ENCODE measurements at places on chromosomes 5 and 9.
A peak's percentile ranks its signal among the peaks of the same experiment; 100 is the strongest.

GRCh38 chr5:77776554-77777206 is 541 bp upstream of the TBCA start:
- no peak for DNase-seq

- peak; percentile 15 for DNase-seq
These were observed 51.9 kb upstream of the ZSWIM6 start for GRCh38 chr5:61280205-61280604.

DNA sequence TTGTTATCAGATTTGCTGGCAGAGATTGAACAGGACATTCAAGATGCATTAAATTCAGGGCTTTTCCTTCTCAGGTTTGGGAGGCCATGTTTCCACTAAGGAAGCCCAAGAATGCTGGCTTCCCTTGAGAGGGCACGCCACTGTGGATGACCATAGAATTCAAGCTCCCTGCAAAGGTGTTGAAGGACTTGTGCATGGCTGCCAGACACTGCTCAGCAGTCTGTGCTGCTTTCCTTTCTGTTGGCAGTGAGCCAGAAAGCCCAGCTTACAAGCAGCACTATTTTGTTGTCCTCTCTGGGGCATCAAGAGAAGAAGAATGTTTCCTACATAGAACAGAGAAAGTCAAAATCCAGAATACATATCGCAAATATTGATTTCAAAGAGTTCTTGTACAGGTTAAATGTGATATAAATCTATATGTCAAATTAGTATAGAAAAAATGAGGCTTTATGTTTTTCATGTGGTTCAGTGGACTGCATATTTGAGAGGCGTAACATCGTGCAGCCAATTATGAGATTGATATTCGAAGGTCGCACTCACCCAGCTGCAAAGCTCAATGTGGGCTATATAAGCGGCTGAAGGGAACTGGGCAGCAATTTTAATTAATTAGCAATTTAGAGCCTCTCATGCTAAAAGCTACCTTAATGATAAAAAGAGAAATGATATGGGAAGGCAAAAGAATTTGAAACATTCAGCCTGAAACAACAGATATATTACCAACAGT is 103.1 kb upstream of the ISL1 start:
- DNase-seq: no peak

DNA sequence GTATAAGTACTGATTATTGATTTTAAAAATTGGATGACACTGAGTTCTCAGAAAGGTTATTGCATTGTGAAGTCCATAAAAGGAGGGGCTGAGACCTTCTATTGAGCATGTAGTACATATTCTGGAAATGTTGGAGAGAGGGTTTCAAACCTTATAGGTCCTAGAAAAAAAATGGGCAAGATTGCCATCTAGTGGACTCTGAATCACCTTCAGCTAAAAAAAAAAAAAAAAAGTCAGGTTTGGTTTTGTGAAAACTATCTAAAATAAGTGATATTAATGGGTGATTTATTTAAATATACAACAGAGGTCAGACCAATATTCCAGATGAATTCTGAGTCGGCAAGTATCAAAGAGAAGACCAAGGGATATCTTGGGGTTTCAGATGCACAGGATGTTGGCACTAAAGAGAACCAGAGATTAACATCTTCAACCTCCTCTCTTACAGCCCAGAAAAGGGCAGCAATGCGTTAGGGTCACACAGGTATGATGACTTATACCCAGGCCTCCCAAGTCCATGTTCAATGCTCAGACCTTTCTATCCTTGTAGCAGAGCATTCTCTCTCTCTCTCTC is 109.8 kb upstream of the NMUR2 start:
- DNase-seq: no peak

DNA sequence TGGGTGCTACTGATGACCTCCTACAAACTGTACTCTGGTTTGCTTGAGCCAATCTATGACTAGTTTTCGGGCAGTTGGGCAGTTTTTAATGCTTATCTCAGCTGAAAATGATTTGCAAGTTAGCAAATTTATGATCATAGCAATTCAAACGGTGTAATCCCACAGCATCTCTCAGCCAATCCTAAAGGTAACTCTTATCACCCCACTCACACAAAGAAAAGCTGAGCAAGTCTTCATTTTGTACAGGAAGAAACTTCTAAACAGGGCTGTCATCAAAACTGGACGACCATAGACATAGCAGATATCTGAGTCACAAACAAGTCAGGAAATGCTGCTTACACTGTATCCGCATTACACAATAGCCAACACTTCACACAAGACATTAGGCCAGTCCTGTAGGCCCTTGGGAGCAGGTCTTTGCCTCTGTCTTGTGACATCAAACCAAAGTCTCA is 2.6 kb upstream of the ENC1 start:
- DNase-seq: no peak

- DNase-seq: no peak
These were observed 122.0 kb downstream of the NIPBL start for GRCh38 chr5:36998578-36998977.

DNA sequence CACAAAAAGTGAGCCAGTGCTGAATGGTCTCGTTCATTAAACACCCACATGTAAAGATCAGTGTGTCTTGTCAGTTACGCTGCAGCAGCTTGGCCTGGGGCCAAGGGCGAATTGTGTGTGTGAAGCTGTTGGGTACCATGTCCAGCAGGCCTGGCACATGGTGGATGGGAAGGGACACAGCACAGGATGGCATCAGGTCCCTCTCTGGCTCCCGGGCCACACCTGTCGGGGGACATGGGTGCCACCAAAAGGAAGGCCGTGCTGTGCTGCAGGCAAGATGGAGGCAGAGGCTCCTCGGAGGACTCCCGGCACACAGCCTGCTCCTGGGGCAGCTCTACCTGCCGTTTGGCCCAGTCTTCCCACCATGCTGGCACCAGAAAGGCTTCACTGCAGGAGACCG is 32.0 kb downstream of the NKD2 start:
- DNase-seq: no peak

DNA sequence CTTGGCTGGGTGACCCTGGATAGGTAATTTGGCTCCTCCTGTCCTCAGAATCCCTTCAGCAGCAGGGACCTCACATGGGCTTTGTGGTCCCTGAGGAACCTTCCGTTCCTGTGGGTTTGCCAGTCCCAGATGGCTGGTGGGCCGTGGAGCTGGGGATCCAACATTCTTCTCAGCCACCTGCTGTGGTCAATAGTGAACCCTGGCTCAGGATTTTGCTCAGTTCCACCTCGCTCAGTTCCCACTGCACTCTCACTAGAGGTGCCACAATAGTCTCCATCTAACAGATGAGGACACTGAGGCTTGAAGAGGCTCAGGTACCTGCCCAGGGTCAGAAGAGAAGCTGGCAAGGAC is 17.1 kb upstream of the SPOUT1 start:
- no peak for DNase-seq

DNA sequence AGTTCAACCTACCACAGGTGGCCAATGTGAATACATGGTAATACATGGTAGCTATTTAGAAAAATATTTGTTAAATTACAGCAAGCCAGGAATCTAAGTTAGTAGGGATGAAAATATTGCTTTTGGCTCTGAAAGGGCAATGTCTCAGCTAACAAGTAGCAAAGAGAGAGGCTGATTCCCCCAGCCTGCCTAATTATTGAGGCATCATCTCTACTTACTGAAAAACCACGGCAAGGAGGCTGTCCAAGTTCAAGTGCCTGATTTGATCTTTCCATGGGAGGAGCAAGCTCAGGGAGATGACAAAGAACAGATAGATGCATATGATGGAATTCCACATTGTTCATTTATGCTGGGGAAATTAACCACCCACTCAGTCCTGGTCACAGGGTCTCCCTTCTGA is 28.7 kb upstream of the UBTD2 start:
- DNase-seq: no peak

DNA sequence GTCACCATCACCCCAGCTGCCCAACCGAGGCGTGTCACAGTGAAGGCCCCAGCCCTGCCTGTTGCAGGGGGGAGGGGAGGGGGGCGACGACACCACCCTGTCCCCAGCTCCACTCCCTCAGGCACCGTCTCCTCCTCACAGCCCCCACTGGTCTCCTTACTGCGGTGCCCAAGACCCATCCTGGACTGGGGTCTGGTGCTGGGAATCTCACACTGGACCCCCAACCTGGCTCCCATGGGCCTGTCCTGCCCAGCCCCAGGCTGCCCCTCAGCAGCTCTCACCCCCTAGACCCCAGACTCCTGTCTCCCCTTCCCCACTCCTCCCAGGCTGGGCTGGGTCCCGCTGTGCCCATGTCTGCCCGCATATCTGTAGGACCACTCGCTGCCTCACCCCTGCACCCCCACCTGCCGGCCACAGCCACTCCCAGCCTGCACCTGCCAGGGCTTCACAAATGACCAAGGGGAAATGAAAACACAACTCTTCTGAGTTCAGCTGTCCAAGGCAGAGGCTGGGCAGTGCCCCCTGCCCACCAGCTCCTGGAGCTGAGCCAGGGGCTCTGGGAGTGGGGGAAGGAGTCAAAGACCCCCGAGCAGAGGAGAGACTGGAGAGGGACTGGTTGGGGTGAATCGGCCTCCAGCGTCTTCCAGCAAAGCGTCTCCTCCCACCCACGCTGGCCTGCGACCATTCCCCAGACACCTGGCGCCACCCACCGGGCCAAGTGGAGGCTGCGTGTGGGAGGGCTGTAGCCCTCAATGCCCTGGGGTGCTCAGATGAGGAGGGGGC is 32.6 kb upstream of the EGFL7 start:
- DNase-seq: peak; percentile 76

- DNase-seq: no peak
These were observed 179.3 kb upstream of the MVB12B start for GRCh38 chr9:126147186-126147935.

DNA sequence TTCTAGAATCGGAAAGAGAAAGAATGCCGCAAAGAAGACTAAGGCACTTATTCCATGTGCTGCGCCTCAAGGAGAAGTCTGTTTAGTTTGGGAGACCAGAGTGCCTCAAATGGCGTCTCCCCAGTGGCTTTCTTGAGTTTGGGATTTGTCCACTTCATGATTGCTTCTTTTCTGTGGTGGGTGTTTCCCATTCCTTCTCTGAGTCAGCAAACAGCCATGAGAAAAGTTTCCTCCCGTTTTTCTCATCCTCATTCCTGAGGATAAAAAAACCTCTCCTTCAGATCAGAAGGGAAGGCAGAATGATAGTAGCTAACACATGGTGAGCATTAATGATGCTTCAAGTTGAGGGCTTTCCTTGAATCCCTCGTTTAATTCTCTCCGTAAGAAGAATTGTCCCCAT is 275.9 kb upstream of the WWC1 start:
- DNase-seq: no peak

DNA sequence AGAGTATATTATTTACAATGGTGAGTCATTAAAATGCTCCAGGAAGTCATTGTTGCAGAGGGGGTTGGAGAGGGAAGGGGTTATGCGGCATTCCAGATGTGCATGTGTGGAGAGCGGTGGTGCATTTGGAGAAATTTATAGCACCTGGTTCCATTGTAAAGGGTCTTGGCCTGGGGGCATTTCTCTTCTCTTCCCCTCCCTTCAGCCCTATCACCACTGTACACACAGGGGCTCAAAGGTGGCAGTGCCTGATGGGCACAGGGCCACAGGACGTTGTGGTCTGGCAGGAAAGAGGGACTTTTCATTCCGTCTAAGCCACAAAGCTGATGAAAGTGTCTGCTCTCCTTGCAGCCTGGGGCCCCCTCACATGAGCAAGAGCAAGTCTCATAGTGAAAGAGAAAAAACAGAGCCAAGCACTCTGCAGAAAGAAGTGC is 442.4 kb upstream of the ZNF462 start:
- DNase-seq: peak; percentile 26

- DNase-seq: peak; percentile 41
These were observed at the start of gene PDGFRB for GRCh38 chr5:150155258-150156026. Gene PDGFRB, minus strand, starts transcription at chr5:150155845. Its CDS starts 18,798 bp downstream, at chr5:150137047.

DNA sequence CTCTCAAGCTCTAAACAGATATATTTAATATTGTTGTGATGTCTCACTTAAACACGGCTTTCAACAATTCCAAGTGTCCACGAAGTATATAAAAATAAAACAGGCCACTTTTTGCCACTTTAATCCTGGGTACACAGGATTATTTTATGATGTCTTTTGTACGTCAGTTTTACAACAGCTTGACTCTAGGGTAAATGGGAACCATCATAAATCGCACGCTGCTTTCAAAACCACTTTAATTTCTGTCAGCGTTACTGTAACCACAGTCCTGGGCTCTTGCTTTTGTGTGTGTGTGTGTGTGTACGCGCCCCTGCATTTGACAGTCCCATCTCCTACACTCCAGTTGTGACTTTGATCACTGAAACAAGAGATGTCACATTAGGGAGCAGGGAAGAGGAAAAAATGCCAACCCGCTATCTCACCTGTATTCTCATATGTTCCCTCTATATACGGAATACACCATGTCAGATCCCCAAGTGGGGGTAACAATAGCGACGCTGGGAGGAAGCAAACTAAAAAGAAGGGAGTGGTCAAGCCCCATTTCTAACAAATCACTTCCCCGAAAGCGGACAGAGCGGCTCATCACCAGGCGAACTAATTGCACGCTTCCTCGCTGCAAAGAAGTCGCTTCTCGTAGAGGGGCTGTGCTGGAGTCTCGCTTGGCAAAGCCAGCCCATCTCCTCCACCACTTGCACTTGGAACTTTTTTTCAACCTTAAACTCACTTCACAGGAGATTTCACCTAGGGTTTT is 1.2 kb downstream of the BNC2 start:
- DNase-seq: no peak

DNA sequence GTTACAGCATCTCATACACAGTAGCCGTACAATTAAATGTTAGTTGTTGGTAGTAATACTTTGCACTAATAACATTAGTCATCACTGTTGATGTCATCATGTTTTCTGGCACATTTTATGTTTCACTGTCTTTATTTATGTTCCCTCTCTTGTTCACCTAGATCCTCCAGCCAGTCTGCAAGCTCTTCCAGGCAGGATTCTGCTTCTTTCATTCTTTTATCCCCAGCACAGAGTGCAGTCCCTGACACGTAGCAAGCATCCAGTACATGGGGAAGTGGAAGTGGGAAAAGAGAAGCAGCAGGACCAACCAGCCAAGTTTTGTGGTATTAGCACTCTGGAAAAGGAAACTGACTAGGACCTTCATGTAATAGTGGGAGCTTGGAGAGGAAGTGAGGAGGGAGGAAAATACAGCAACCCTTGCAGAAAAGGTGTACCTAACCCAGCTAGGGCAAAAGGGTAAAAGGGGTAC is 89.7 kb upstream of the SLC44A1 start:
- DNase-seq: no peak

GRCh38 chr5:124410539-124411488 is 335.6 kb downstream of the ZNF608 start:
- DNase-seq: no peak

GRCh38 chr5:27830546-27830945 is 792.2 kb upstream of the CDH9 start:
- no peak for DNase-seq

DNA sequence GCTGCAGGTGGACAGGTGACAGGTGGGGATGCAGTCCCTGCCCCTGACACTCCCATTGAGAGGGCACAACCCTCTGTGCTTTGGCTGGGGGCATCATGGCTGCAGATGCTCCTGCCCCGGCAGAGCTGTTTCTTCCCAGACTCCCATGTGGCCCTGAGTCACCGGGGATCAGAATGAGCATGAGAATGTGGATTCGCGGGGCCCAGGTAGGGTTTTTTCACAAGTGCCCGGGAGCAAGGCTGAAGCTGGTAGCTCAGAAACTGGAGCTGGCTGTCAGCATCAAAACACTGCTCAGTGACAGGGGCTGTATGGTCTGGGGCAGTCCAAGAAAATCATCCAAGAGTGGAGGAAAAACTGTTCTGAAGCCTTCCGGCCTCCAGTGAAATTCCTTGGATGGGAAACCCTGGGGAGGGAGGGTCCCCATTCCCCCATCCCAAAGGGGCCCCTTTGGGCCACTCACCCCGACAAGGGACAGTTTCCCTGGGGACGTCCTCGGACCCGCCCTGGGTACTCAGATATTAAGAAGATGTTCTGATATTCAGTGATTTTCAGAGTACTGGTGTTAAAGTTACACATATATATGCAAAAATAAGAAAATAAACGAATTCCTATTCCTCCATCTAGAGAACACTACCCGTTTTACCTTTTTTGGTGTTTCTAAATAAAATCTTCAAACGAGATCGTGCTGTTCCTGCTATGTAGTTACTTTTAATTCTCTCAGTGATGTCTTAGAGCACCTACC is 120.1 kb upstream of the LPCAT1 start:
- DNase-seq: no peak
